T-helper 22 cell (primary cell): ENCODE measurements at places on chromosomes 4 and X.

GRCh38 chr4:108492816-108493595, 127.4 kb upstream of the RPL34 start:
- DNase-seq, result no peak

- no peak for DNase-seq
These were observed 168.9 kb downstream of the CBR4 start for GRCh38 chr4:168841000-168841671.

DNA sequence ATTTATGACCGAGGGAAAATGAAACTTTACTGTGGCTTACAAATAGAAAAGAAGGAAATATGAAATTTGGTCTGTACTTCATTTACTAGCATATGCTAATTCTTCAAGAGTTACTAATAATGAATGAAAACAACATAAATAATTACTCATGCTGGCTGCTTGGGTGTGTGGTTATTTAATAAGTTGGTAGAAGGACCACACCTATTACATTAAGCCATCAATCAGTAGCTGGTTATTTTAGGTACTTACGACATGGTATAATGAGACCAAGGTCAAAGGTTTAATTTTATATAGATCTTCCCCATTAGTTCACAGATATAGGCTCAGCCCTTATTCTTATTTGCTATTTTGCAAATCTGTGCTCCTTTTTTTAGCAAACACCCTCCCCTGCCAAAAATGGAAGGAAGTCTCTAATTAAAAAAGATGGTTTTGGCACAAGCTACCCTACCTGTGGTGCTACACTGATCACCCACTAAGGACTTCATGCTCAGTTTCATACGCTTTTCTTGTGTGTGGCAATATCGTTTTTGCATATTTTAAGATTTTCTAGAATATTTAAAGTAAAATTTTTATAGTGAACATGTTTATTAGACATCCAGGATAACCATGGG, 14.1 kb downstream of the TMPRSS11D start:
- no peak for DNase-seq

DNA sequence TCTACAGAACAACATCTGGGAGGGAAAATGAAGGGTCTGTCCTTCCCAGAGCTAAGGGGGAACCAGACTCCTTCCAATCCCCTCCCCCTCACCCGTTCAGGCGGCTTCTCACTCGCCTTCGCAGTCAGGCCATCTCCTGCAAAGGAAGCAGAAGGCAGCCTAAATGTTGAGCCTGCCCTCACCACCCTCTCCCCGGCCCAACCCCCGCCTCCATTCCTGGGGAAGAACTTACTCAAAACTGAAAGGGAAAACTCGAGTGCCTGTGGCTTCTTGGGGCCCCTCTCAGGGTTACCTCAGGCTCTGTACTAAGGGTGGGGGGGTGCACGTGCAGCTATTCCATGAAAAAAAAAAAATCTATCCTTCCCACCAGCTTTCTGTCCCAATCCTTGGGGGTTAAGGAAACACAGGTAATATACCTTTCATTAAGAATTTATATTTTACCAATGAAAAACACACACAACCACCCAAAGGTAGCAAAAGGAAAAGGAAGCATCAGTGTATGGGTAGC, 2.4 kb downstream of the ZMYM3 start:
- DNase-seq, result no peak

DNA sequence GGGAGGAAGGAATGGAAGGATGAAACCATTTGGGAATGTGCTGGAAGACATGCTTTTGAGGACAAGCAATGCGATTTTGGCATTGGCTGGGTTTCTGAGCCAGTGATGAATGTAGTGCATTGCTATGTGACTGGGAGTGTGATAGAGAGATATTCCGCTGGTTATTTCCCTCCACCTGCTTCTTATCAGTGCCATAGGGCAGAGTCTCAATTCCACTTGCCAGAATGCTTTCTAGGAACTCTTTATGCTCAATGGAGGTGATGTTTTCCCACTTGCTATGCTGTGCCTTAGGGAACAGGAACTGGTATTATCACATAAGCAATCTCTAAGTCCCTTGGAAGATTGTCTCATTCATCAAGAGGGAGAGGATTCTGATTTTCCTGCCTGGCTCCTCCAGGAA, 28.0 kb downstream of the TBL1X start:
- DNase-seq, result no peak

DNA sequence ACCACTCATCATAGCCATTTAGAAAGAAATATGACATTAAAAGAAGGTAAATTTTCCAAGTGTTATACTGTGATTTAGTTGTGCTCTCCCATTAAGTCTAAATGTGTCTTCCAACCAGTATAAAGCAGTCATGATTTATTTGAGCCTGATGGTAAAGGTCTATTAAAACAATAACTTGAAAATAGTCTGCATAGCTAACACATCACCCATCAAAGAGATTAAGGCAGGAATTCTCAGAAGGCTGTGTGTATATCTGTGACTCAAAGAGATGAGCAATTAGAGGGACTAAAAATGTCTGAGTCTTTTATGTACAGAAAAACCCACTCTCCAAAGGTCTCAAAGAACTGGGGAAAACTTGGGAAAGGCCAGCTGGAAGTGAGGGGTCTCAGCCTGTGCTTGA, 70.3 kb upstream of the IQCM start:
- no peak for DNase-seq

GRCh38 chr4:47505147-47505546, 20.1 kb downstream of the ATP10D start:
- DNase-seq, result no peak

DNA sequence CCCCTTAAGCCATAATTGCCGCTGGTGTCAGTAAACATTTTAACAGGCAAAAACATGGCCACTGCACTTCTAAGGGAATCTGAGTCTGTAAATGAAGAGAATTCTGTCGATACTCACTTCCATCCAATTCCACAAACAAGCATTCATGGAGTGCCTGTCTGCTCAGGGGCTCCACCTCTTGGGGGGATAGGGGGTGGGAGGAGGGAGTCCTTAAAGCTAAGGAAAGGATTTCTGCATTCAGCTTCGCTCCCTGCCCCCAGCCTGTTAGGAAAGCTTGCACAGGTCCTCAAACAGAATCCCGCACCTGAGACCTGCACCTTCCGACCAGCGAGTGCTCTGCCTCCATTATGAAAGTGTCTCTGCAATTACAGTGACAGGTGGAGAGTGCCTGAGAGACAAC, 130.2 kb upstream of the KIT start:
- no peak for DNase-seq

DNA sequence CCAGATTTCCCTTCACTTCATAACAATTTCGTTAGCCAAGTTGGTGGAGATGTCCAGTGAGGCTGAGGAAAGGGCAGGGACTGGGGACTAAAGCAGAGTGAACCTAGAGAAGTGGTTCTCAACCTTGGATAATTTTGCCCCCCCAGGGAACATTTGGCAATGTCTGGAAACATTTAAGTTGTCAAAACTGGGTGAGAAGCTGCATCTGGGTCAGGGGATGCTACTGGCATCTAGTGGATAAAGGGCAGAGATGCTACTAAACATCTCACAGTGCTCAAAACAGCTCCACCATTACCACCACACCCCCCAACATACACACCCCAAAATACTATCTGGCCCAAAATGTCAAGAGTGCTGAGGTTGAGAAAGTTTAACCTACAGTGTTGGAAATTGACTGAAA, 32.0 kb upstream of the FGF16 start:
- no peak for DNase-seq

- DNase-seq, result no peak
These were observed at the start of gene GALNTL6 for GRCh38 chr4:171812665-171813525. Gene GALNTL6, plus strand, starts transcription at chr4:171813404.

DNA sequence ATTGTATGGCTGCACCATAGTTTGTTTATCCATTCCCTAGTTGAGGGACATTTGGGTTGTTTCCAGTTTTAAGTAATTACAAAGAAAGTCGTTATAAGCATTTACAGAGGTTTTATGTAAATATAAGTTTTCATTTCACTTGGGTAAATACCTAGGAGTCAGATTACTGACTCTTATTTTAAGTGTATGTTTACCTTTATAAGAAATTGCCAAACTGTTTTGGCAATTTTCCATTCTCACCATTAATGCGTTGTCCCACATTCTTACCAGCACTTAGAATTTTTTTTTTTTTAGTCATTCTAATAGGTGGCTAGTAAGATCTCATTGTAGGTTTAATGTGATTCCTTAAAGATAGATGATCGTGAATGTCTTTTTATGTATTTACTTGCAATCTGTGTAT, 121.5 kb upstream of the NR3C2 start:
- no peak for DNase-seq

DNA sequence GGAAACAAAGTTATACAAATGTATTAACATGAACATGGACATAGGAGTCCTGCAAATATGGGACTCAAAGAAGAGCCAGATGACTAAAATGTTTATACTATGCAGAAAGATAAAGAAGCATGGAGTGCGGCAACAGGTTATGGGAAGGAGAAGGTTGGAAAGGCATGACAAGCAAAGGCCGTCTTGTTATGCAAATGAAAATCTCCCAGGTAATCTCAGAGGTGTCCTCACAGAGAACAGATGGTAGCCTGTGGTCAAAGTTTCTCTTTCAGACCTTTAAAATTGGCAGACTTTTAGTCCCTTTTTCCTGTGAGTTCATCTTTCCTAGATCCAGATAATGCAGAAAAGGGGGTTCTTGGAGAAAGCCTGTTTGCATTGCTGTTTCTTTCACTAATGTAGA, 116.4 kb upstream of the BEND4 start:
- no peak for DNase-seq

GRCh38 chr4:94219402-94219801, 11.7 kb downstream of the SMARCAD1 start:
- DNase-seq, result no peak

DNA sequence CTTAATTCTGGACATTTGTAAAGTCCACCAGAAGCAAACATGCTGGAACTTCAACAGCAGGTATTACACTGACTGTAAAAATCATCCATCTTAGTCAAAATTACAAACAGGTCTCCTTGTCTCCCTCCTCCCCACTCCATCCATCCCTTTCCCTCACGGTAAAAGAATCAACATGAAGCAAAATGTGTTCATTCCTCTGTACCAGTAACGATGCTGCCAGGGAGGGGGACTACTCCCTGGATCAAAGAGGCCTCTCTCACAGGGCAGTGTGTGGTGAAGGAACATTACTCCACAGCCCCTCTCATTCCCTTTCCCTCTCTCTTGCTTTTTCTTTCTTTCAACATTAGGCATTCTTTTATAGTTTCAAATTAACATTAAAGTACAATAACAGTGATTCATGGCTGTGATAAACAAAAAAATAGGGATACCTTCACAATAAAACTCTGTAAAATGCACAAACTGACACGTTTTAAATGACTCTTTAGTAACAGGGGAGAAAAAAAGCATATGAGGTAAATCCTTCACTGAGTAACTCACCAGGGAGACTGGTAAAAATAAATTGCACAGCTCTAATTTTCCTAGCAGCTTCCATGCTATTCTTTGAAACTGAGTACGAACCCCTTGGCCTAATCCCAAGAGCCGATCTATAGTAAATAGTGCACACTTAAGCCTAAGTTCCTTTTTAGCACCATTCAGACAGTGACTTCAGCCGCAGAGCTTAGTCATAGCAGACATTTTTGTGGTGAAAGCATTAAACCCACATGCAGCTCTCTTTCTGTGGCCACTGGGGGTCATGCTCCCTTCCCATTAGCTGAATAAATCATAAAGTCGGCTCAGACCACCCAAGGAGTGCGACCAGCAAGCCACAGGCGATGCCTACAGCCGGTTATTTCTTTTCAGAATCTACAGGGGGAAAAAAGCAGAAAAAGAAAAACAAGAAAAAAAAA, 215.6 kb upstream of the GYPA start:
- no peak for DNase-seq

DNA sequence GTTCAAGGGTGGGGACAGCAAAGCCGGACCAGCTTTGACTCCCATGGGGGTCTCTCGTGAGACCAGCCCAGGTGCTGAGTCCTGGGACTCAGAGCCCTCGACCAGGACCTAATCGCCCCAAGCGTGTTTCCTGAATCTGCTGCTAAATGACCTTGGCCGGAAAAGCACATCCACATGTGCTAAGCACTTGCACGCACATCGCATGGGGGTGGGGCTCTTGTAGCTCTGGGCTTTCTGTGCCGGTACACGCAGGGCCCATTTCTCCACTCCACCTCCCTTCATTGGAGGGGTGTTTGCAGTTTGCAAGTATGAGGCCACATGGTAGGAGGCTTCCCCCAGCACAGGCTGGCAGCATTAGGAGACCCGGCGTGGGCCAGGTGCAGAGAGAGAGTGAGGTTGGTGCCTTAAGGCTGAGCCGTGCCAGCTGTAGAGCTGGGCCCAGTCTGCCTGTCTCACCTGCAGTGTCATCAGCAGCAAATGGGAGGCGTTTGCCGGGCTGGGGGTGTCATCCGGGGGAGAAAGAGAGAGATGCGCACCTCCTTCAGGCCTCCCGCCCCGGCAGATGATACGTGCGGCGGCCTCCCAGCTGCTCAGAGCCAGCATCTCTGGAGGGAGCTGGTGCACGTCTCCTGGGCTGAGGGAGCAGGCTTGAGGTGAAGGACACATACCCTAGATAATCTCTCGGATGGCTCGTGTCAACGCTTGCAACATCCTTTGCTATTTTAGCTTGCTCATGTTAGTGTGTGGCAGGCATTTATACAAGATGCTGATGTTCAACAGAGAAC, 45.2 kb upstream of the CLCN4 start:
- DNase-seq, result peak; percentile 52

GRCh38 chrX:79466636-79467035, 99.5 kb upstream of the ITM2A start:
- DNase-seq, result no peak

DNA sequence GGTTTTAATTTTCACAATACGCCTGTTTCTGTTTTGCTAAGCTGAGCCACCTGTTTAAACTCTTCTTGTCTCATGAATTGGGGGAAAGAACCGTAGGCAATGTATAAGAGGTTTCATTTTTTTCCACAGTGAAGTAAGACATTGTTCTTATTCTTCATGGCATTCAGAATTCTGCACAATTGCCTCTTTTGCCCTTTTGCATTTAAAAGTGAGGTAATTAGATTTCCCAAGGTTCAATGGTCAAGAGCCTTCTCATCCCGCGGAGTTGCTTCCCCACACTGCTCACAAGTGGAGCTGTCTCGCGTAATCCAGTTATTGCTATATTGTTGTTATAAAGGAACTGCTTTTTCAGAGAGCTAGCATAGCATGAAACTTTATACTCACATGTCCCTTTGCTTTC, 90.9 kb upstream of the SPRY1 start:
- DNase-seq, result no peak

- DNase-seq, result no peak
These were observed 70.4 kb downstream of the FGFBP1 start for GRCh38 chr4:15868111-15868510.

GRCh38 chrX:98409867-98410266, 1526.2 kb downstream of the RPA4 start:
- DNase-seq, result no peak

GRCh38 chrX:116272322-116272721, 101.8 kb downstream of the AGTR2 start:
- DNase-seq, result no peak

DNA sequence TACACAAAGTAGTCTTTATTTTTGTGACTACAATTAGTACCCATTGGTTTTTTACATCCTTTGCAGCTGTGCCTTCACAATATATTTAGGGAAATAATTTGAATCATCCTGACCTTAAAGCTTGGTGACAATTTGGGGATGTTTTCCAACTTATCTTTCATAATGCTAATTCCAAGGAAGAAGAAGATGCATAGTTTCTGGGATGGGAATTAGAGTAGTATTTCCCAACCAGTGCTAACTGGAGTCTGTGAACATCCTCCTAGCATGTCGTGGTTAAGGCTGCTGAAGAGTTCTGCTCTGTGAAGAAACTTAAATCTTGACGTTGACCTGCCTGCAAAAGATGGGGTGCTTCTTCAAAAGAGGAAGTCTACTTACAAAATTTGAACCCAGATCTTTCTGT, 173.5 kb downstream of the ANK2 start:
- no peak for DNase-seq

- no peak for DNase-seq
These were observed 46.9 kb upstream of the C4orf50 start for GRCh38 chr4:6065166-6065565.

- DNase-seq, result no peak
These were observed 9.7 kb upstream of the ZNF674 start for GRCh38 chrX:46554942-46555341.
